HT1080 (cell line): ENCODE measurements at places on chromosomes 16 and 17. TPM values are rescaled to one million over a fixed set of nuclear protein-coding genes. Genes with fewer than 3 reads are reported as not detected.
A peak's percentile ranks its signal among the peaks of the same experiment; 100 is the strongest.

Gene RHBDF1
- 18.0 and 21.4 TPM in 2 replicates for total RNA-seq

Gene SLC43A2
- 3.5 and 3.9 TPM in 2 replicates for total RNA-seq

DNA sequence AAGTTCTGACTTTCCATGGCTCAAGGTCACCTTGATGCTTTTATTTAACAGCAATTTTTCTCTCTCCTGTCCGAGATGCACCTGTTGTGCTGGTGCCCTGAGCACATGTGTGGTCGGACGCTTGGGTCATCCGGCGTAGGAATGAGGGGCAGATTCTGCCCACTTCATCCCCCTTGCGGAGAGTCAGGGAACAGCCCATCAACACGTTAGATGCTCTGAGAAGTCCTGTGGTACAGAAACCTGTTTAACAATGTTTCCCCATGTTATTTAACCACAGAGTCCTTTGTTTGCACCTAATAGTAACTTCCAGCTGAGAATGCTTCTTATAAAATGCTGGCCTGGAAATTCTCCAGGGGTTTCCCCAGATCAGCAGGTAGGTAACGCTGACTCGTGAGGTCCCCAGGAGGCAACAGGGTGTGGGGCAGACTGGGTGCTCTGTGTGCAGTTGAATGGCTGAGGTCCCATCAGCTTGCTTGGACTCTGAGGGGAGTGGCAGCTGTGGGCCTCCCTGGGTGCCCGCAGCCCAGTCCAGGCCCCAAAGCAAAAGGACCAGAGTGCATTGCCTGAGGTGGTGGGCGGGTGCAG, 17.8 kb downstream of the DOC2B start:
- no peak for DNase-seq

- peak; percentile 69 for DNase-seq
These were observed 22.4 kb downstream of the MIS12 start for GRCh38 chr17:5508810-5509209.

Gene ATP2A1
- 0.27 TPM in 1 of 2 replicates, not detected in the other for total RNA-seq

DNA sequence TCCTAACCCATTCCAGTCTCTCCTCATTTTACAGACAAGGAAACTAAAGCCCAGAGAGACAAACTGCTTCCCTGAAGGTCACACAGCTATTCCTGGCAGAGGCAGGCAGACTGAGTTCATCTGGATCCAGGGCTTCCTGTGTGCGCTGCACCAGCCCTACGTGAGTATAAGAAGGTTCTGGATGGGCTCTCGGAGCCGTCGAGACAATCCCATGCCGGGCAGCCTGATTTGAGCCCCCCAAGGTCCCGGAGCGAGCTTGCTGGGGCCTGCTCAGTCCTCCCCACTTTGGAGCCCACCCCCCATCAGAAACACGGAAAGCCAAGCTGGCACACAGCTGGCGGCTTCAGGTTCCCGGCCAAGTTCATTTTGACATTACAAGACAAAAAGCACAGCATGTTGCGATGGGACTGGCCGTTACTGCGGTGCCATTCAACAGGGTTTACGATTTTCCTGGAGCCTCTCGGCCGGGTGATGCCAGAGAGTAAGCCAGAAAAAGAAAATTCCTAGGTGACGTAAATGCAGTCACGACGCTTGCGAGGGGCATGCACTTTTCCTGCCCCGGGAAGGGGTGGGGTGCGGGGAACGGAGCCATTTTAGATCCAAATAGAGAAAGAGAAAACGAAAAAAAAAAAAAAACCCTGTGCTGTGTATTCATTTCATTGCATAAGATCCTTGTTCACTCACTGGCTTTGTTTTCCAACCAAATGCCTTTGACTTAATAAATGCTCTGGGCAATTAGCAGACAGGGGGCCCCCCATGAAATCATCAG, 167.1 kb upstream of the FOXF1 start:
- DNase-seq = no peak

DNA sequence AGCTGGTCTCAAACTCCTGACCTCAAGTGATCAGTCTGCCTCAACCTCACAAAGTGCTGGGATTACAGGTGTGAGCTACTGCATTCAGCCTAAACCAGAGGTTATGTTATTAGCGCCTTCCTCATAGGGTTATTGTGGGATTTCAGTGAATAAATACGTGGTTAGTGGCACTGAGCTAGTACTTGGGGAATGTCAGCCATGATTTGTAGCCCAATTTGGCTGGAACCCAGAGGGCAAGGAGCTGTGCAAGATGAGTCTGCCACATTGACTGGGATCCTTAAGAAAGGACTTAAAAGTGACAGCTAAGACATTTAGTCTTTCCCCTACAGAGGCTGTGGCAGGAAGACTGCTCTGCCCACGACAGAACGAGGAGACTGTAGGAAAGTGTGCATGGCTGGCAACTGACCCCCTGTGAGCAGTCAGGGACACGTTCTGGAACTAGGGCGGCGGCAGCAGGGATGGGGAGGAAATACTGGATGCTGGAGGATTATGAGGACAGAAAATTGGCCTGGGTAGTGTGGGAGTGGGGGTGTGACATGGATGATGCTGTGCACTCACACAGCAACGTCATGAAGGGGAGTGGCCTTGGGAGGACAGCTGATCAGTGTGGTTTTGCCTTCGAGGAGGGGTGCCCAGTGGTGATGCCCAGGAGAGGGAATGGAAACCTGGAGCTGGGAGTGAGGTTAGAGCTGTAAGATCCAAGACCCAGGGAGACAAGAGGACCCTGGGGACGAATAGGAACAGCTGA, 14.6 kb downstream of the ATP5PD start:
- DNase-seq = peak; percentile 79

GRCh38 chr16:3997231-3997841, 116.8 kb upstream of the CREBBP start:
- no peak for DNase-seq

GRCh38 chr16:58649707-58650106, 20.1 kb upstream of the CNOT1 start:
- no peak for DNase-seq

Gene MAF
- not detected in 2 replicates for total RNA-seq

DNA sequence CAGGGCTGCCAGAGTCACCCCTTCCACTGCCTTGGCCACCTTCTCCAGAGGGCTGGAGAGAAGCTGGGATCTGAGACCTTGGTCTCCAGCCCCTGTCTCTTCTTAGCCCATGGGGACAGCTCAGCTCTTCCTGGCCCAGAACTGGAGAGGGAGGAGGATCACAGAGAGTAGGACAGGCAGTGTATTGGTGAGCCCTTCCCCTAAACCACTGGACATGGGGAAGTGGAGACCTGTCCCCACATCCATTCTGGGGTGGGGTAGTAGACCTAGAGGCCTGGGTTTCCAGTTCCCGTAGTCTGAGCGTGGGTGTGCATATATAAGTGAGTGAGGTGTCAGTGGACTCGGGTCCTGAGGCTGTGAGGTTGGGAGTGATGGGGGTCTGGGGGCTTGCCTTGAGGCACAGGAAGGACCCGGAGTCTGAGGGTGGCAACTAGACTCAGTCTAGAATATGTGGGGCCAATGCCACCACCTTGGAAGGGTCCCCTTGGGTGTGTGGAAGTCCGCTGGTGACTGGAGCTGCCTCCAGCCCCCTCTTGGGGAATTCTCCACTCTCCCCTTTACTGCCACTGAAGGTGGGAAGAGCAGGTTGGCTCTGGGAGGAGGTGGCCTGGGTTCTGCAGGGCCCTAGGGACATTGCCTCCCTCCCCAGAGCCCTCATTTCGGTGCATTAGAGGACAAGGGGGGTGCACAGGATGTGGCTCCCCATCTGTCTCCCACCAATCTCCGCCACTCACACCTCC, 19.9 kb downstream of the GJD3 start:
- no peak for DNase-seq

GRCh38 chr17:28519236-28519635, 13.1 kb downstream of the FOXN1 start:
- no peak for DNase-seq

- no peak for DNase-seq
These were observed 74.7 kb downstream of the KLHDC4 start for GRCh38 chr16:87690911-87691685.

Gene SLFN13
- total RNA-seq = 0.43 and 0.80 TPM in 2 replicates

- DNase-seq = no peak
These were observed 99.0 kb downstream of the CACNG1 start for GRCh38 chr17:67143318-67143717.

Gene TLCD1
- 28.8 and 29.9 TPM in 2 replicates for total RNA-seq

DNA sequence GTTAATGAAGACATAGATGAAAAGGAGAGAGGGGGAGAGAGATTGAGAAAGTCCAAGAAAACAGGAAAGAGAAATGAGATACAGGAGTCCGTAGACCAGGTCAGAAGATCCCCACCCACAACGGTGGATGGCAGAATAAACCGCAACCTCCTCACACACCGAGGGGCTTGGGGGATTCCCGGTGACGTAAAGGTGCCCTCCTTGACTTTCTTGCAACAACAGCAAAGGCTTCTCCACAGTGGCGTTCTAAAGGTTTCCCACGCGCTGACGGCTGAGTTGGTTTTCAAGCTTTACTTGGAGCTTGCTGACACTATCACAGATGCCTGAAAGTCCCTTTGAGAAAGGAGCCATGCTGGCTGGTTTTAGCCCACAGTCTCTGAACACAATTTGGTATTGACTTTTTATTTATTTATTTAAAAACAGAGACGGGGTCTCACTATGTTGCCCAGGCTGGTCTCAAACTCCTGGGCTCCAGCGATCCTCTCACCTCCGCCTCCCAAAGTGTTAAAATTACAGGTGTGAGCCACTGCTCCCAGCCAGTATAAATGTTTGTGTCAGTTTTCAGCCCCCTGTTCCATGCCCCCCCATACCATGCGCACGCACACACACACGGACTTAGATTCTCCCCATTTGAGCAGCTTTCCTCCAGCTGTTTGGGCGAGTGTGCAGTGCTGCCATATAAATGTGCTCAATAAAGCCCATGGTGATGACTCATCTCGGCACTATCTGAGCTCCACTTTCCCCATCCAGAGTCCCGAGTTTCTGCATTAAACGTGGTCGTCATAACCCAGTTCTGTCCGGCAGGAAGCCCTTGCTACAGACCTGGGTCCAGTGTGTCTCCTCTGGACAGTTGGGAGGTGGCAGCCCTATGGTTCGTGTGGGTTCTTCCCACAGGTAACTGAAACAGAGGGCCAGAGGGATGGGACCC, 33.0 kb upstream of the SEC14L1 start:
- peak; percentile 28 for DNase-seq

Gene TP53TG3C
- total RNA-seq = 0.23 TPM in 1 of 2 replicates, not detected in the other

DNA sequence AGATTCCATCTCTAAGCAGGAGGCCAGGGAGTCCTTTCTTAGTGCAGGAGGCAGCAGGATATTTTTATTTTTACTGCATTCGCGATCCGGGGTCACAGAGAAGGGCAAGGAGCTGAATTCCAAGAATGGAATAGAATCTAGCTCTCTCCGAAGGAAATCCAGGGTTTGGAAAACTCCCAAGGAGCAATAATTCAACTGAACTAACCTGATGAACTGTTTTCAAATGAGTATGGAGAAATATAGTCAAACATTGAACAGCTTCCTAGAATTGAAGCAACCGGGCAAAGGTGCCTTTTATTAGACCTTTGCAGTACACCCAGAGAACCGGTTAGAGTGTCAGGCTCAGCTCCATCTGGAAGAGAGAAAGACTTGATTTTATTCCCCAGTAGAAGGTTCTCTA, 120.7 kb upstream of the MAF start:
- no peak for DNase-seq

- DNase-seq = no peak
These were observed 20.0 kb upstream of the IL17C start for GRCh38 chr16:88618182-88618955.

DNA sequence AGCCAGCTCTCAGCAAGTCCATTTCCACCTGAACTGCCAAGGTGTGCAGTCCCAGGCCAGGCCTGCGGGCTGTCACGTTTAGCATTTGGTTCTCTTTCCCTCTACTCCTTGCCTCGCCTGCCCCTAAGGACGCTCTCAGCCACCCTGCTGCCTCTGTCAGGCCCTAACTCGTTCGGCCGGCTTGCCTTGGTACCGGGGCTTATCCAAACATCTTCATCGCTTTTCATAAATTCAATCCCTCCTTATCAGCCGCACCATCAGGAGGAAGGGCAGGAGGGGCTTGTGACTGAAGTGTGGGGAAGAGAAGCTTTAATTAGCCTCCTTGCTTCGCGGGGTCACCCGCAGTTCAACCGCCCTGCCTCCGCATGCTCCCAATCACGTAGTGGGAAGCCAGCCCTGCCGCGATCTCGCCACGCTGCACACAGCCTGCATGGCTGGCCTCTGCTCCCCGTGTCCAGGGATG, 231.1 kb downstream of the SOX9 start:
- no peak for DNase-seq

- DNase-seq = no peak
These were observed 6.8 kb upstream of the FLYWCH1 start for GRCh38 chr16:2904922-2905240.

Gene OR3A3
- not detected in 2 replicates for total RNA-seq

Gene AOC3
- total RNA-seq = 0.11 TPM in 1 of 2 replicates, not detected in the other

DNA sequence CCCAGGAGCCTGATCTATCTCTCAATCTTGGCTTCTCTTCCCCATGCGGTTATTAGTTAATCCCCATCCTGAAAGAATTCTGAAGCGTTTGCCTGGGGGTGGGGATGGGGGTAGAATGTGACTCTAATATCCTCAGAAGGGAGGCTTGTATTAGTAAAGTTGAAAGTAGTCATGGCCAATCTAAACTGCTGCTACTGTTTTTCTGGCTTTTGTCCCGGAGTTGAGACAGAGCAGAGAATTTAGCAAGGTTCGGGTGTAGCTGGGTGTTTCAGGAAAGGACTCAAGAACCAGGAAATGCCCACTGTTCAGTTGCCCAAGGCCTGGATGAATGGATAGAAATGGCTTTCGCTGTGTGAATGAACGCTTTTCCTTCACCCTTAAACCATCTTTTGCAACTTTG, 17.6 kb upstream of the ITGAM start:
- no peak for DNase-seq

Gene OTOP3
- not detected in 2 replicates for total RNA-seq

DNA sequence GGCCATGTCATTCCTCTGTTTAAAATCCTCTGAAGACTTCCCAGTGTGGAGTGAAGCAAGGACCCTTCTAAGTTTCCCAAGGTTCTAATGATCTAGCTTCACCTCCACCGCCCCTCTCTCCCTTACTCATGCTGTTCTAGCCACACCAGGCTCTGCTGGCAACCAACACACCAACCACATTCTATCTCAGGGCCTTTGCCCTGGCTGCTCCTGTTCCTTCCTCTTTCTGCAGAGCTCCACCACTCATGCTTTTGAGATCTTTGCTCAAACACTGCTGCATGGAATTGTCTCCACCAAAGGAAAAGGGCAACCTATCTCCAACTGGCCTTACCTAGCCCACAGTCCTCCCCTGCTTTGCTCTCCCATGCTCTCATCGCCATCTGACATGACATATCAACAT, 128.7 kb downstream of the XYLT1 start:
- DNase-seq = no peak

DNA sequence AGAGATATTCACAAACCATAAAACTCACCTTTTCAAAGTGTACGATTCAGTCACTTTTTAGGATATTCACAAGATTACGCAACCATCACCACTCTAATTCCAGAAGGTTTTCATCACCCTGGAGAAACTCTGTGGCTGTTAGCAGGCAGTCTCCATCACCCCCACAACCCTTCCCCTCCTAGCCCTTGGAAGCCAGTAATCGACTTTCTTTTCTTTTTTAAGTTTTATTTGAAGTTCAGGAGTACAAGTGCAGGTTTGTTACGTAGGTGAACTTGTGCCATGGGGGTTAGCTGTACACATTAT, 363.5 kb downstream of the CPPED1 start:
- DNase-seq = no peak

Gene MT1G
- 0.33 and 1.4 TPM in 2 replicates for total RNA-seq

Gene ENPP7
- total RNA-seq = not detected in 2 replicates

Gene TEX19
- total RNA-seq = 1.4 and 2.1 TPM in 2 replicates

- DNase-seq = no peak
These were observed 2.1 kb downstream of the FAM171A2 start for GRCh38 chr17:44361292-44362260.

Gene GPT2
- total RNA-seq = 19.6 and 20.7 TPM in 2 replicates

Gene HOXB8
- 10.8 and 11.2 TPM in 2 replicates for total RNA-seq

GRCh38 chr17:48556229-48556575, 11.3 kb upstream of the HOXB2 start:
- no peak for DNase-seq

Gene NOD2
- not detected in 2 replicates for total RNA-seq
